Nasal cavity respiratory epithelium epithelial cell of viscerocranial mucosa (primary cell): ENCODE measurements at places on chromosomes 3 and 15. TPM values are rescaled to one million over a fixed set of nuclear protein-coding genes. Genes with fewer than 3 reads are reported as not detected.

Gene ALDH1A2
- 0.68 and 0.85 TPM in 2 replicates for total RNA-seq

Gene CDHR4
- not detected in 2 replicates for total RNA-seq

Gene ZNF609
- 14.0 and 28.7 TPM in 2 replicates for total RNA-seq

Gene SLC28A2
- total RNA-seq: not detected in 2 replicates

Gene WWTR1
- total RNA-seq: 6.5 and 21.6 TPM in 2 replicates

Gene CD200
- total RNA-seq: under 0.01 and 0.21 TPM in 2 replicates

Gene SHC4
- total RNA-seq: under 0.01 and 0.50 TPM in 2 replicates

Gene ADGRG7
- total RNA-seq: 34.2 TPM in 1 of 2 replicates, not detected in the other

Gene SIDT1
- 0.34 and 2.3 TPM in 2 replicates for total RNA-seq

Gene USP50
- total RNA-seq: not detected in 2 replicates
